ENCODE measurements at places on chromosomes 3 and 15.

DNA sequence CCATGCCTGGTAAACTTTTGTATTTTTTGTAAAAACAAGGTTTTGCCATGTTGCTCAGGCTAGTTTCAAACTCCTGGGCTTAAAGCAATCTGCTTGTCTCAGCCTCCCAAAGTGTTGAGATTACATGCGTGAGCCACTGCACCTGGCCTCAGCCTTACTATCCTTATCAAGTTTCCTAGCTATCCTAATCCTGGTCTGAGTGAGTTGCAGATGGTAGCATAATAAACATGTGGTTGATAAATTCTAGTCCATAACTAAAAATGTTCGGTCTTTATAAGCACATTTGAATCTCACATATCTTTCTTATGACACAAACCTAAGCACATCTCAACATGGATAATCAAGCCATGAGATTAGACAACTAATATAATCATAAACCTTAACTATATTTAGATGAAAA, 18.5 kb downstream of the NPHP3 start:
- DNase-seq = no peak

DNA sequence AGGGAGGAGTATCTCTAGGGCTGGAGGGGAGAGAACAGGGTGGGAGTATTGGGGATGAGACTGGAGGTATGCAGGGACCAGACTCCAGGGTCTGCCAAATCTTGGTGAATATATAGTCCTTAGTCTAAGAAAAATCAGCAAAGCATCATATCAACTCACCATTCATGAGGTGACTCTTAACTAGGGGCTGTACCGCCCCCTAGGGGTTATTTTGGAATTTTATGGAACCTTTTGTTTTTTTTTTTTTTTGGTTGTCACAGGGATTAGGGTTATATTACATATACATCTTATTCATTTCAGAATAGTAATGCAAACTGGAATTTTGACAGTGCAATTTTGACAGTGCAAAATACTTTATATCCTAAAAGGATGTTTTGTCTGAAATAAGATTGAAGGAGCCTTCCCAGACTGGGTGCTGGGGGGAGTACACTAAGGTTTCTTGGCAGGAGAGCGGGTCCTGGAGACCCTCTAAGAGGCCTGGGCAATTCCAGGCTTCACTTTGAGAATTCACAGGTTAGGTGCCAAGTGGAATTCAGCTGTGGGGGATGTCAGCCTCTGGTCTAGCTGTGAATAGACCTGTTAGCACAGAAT, 7.5 kb downstream of the CMTM7 start:
- DNase-seq = no peak

DNA sequence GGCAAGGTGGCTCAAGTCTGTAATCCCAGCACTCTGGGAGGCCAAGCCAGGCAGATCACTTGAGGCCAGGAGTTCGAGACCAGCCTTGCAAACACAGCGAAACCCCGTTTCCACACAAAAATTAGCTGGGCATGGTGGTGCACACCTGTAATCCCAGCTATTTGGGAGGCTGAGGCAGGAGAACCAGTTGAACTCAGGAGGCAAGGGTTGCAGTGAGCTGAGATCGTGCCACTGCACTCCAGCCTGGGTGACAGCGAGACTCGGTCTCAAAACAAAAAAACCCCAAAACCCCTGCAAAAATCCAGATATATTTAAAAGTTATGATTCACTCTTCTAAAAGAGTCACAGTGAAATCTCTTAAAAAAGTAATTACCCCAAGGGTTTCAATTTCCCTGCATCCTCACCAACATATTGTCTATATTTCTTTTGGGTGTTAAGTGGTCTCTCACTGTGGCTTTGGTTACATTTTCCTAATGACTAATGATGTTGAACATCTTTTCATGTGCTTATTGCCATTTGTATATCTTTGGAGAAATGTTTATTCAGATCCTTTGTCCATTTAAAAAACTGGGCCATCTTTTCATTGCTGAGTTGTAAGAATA, 73.2 kb upstream of the UBP1 start:
- DNase-seq = no peak

- DNase-seq = no peak
Observed at GRCh38 chr3:21894459-21895340, 143.7 kb upstream of the ZNF385D start.

DNA sequence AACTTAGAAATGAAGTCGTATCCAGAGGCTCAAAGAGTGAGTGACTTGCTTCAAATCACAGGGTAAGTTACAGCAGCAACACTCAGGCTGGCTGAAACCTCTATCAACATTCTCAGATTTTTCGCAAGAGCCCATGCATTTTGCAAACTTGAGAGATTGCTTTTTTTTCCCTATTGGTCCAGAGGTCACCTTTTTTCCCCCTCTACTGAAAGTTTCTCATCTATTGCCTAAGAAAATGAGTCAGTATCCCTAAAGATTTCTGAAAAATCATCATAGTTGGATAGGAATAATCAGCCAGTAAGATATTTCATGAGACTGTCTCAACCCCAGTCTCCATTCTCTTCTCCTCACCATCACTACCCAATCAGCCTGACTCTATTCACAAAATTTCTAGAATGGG, 410.6 kb downstream of the FOXP1 start:
- no peak for DNase-seq

GRCh38 chr3:66572090-66572675, 71.4 kb upstream of the LRIG1 start:
- DNase-seq = no peak

DNA sequence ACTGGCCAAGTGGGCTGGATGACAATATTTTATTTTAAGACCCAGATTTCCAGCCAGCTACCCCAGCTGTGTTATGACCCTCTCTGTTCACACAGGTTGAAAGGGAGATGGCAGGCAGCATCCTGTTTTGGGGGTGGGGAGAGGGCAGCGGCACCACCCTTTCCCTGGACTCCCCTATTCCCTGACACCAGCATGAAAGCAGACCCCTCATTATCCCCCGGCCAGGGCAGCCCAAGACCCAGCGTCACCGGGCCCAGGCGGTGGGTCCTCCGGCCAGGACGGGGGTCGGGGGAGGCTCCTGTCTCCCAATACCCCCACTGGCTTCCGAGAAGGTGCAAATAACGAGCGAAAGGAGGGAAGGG, 127.6 kb upstream of the MEF2A start:
- DNase-seq = no peak

GRCh38 chr15:48168616-48169015, 9.5 kb downstream of the MYEF2 start:
- no peak for DNase-seq

GRCh38 chr15:29635513-29636098, 186.7 kb downstream of the TJP1 start:
- no peak for DNase-seq

DNA sequence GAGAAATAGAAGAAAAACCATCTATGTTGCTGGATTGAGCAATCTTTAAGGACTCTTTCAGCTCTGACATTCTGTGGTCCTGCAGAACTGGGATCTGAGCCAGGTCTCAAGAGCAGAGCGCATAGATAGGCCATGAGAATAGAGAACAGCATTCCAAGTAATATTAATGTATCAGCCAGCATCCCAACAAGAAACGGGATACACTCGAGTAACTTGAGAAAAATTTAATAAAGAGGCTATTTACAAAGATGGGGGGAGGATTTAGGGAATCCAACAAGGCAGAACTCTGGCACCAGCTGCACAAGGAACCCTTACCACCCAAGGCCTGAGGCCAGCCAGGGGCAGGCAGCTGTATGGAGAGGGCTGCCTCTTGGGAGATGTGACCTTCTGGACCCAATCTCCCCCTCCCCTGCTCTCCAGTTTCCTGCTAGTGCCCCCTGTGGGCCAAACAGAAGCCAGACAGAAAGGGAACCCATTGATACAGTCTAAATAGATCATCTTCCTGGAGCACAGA, 8.2 kb downstream of the TMOD2 start:
- DNase-seq = no peak

- DNase-seq = no peak
Observed at GRCh38 chr3:140408252-140408651, 269.6 kb upstream of the TRIM42 start.

DNA sequence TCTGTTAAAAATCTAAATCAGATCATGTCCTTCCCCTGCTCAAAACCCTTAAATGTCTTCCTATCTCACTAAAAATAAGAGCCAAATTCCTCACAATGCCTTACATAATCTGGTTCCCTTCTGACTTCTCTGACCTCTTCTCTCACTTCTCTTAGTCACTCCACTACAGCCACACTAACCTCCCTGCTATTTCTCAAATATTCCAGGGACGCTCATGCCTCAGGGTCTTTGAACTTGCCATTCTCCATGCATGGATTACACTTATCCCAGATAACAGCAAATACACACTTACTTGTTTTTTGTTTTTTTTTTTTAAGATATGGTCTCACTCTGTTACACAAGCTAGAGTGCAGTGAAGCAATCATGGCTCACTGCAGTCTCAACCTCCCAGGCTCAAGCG, 8.5 kb downstream of the TP53BP1 start:
- DNase-seq = no peak

GRCh38 chr3:134638385-134639030, 12.3 kb downstream of the KY start:
- DNase-seq = no peak

GRCh38 chr3:197432384-197433127, 123.2 kb downstream of the BDH1 start:
- DNase-seq = no peak

DNA sequence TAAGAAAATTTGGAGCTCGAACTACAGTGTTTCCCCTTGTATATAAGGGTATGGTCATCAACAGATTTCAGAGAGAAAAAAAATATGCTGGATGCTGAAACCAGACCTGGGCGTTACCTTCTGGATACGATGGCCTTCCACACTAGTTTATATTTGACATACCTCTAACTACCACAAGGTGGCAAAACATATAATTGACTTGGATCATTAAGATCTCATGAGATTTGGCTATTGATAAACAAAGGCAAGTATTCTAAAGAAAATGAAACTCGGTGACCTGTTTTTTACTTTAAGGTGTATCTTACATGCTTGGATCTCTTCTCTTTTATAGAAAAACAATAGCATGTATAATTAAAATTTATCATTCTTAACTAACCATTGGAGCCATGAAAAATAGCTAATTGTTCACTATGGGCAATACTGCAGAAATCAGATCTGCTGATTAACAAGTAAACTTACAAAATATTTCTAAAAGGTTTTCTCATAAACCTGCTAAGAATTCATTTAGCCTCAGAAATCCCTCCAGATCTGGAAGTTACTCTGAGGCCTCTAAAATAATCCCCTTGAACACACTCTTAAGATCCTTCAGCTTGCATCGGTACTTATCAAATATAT, 300.6 kb upstream of the KCNH8 start:
- no peak for DNase-seq

DNA sequence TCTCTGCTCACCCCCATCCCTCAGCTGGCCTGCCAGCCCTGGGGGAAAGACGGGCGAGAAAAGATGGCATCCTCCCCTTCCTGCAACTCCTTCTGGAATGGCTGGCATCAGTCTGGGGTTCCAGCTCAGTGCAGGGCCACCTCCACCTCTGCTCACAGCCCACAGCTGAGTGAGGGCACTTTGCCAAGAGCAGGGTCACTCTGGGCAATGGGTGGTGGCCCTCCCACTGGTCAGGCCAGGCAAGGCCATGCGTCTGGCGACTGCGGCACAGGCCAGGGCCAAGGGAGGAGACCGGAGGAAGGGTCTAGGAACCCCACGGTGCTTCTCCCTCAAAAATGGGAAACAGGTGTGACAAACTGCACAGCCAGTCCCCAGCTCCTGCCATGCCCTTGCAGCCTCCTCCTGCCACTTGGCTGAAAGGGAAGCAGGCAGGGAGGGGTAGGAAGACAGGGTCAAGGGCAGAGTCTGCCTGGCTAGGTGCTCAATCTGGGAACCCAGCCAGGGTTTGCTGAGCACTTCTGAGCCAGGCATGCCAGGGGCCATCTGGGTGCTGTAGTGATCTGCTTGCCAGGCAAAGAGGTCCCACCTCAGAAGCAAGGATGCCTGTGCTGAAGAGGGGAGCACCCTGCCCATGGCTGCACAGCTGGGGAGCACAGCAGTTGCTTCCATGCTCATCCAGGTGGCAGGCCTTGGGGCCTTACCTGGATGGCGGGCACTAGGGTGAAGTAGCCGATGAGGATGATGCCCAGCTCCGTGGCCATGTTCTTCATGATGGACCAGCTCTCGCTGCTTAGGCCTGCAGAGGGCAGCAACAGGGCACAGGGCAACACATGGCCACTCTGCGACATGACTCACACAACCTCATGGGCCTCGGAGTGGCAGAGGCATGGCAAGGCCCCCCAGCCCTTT, 41.2 kb downstream of the PTPN23 start:
- no peak for DNase-seq

DNA sequence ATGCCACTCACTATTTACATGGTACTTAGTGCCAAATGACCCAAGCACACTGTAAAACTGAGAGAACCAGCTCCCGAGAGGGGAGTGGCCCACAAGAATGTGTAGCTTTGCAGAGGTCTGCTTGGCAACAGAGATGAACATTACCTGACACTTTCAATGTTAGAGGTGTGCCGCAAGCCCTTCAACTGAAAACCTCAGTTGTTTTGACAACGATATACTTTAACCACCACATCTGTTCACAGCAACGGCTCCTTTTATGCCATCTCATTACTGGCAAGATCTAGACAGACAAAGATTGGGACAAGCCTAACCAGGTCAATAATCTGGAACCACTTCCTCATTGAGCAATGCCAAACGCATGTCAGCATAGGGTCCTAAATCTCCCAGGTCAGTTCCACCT, 23.7 kb downstream of the NEK10 start:
- no peak for DNase-seq

DNA sequence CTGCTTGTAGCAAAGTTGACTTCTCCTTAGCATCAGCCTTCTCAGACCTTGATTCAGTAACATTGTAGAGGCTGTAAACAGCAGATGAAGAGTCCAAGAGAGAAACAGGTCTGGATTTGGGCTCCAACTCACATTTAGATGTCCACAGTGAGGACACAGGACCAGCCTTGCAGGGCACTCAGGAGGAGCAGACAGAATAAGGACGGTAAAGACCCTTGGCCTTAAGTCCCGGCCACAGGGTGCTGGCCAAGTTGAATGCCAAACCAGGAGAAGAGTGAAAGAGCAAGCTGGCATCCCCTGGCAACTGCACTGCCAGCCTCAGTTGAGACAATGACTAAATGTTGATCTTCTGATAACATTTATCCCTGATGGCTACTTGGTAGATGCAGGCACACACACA, 136.3 kb downstream of the LRRK1 start:
- DNase-seq = no peak

GRCh38 chr15:29942143-29942542, 119.9 kb upstream of the TJP1 start:
- DNase-seq = no peak

- no peak for DNase-seq
Observed at GRCh38 chr3:116473602-116474001, 28.3 kb upstream of the LSAMP start.

DNA sequence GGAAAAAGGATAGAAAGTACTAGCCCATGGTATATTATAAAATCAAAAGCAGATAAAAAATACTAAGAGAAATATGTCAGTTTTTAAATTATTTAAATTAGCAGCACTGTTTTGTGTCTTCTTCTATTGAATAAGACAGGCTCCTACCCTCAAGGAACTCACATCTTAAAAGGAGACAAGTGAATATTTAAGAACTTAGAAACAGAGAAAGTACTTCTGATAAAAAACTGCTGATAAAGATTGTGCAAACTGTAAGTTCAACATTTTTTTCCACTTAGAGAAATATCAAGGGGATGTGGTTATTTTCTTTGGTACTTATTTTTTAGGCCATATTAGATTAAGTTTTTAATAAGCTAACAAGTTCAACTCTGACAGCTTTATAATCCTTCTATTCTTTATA, 3.0 kb upstream of the ANKRD28 start:
- DNase-seq = no peak

All from stimulated activated CD8-positive, alpha-beta memory T cell treated with anti-CD3 and anti-CD28 coated beads, Interleukin-2, amount 100 ng/mL, for 1 hour (primary cell).